Amygdala (tissue), 56 donors: ENCODE measurements at places on chromosomes 5 and 9.

GRCh38 chr5:56303511-56303910 is 70.4 kb upstream of the ANKRD55 start:
- no peak for DNase-seq

- peak; percentile 59 for DNase-seq
Observed at GRCh38 chr5:9545992-9546851, at the start of gene SEMA5A. TSS of gene SEMA5A (minus strand) at chr5:9546075. CDS start at chr5:9379946, 166,129 bp downstream.

GRCh38 chr5:72849546-72849945 is 33.1 kb downstream of the TNPO1 start:
- DNase-seq: no peak

- no peak for DNase-seq
Observed at GRCh38 chr5:158553195-158553961, 546.3 kb downstream of the EBF1 start.

GRCh38 chr5:89850513-89850865 is 559.1 kb downstream of the CETN3 start:
- DNase-seq: no peak

GRCh38 chr5:174531782-174532191 is 192.6 kb upstream of the MSX2 start:
- DNase-seq: no peak

DNA sequence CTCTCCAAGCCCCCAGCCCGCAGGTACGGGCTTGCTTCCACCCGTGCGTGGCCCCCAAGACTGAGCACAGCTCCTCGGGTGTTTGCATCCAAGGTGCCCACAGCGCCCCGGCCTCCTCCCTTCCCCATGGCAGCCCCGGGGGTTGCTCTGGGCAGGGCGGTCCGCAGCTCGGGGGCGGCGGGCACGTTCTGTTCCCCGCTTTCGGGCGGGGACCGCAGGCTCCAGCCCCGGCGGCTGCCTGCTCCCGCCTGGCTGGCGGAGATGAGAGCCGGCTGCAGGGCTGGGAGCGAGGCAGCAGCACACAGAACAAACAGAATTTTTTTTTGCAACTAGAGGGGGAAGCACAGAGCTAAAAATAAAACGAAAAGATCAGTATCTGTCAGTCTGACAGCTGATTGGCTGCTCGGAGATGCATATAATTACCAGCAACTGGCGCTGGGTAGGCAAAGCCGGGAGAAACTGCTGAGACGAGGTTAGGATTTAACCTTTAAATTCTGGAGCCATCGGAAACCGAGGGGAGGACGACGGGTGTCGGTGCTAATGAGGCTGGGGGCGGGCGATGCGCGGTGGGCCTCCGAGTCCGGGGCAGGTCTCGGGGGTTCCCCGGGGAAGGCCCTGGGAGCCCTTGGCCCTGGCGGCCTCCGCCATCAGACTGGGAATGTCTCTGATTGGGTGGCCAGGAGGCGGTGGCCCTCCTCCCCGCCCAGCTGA is 142.7 kb upstream of the IER5L start:
- peak; percentile 50 for DNase-seq

DNA sequence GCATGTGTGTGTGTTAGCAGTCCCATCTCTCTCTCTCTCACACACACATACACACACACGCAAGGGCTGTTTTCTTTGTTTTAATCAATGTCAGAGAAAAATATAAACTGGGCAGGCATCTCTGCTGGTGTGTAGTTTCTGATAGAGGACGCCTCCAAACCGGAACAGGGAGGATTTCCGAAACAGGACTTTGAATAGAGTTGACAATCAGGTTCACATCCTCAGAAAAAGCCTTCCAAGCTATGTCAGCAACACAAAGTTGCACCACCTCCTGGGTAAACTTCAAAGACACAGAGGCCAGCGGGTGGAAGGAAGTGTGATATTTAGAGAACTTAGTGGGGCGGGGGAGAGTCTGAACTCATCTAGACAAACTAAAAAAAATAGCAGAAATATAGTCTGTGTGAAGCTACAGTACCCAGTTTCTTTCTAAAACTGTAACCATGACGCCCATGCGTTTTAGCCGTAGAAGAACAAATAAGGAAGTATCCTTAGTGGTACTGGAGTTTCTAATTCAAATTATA is 1.2 kb downstream of the ST8SIA4 start:
- DNase-seq: no peak

DNA sequence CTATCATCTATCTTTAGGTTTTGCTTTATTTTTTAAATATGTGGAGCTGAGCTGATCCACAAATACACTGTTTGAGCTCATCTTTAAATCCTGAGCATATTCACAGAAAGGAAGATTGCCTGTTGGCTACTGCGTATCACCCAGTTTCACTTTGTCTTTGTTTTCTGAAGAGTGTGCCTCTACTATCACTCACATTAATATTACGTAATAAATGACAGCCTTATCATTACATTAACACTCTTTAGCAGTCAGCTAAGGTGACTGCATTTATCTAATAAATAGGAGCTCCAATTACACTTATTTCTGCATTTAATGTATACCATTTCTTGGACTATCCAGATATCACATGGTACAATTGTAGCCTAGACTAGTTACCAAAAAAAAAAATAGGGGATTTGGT is 511.7 kb downstream of the NR2F1-AS1 start:
- no peak for DNase-seq

DNA sequence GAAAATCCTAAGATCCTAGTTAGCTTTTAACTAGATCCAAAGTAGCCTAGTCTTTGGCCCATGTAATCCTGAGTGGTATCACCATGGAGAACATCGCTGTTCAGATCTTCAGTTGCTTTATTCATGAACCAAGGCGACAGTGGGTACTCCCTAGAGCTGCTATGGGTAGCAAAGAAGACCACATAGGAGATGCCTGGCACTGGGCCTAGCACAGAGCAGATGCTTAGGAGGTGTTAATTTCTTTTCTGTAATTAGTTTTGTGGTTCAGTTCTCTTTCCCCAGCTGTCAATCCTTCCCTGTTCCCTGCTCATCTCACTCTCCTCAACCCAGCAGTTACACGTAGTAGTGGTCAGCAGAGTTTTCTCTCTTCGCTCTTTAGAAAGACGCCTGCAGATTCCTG is 9.3 kb downstream of the CAST start:
- DNase-seq: no peak

- no peak for DNase-seq
Observed at GRCh38 chr9:133932181-133932580, 59.9 kb downstream of the VAV2 start.

GRCh38 chr9:108271236-108271635 is 584.5 kb downstream of the ACTL7B start:
- no peak for DNase-seq

- DNase-seq: no peak
Observed at GRCh38 chr9:25990376-25990775, 312.1 kb upstream of the TUSC1 start.

DNA sequence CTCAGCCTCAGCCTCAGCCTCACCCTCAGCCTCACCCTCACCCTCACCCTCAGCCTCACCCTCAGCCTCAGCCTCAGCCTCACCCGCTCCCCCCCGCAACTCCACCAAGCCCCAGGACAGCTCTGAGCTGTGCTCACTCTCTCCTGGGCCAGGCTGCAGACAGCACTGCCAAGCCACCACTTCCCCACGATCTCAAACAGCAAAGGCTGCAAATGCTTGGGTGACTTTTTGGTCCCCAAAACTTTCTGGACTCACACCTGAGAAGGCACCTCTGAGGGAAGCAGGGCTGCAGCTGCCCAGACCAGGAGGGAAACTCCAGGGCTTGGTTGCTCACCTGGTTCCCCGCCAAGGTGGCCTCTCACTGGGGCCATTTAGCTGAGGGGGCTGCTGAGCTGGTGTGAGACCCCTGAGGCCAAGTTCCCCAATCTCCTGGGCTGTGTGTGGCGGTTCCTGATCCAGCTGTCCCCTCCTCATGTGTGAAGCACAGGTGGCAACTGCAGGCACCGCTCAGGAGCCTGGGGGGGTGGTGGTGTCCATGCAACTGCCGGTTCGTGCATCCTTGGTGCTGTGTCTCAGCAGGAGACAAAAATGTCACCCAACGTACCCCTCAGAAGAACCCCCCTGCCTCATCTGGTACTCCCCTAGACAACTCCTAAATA is 17.8 kb downstream of the MRPL36 start:
- no peak for DNase-seq
